Hepatocyte (in vitro differentiated cells): ENCODE measurements at places on chromosomes 7 and 10. TPM values are rescaled to one million over a fixed set of nuclear protein-coding genes. Genes with fewer than 3 reads are reported as not detected.

The DENND2A gene
- total RNA-seq = 5.9 and 6.7 TPM in 2 replicates

The CUZD1 gene
- total RNA-seq = 0.16 TPM in 1 of 2 replicates, not detected in the other

The GATA3 gene
- 0.96 and 2.4 TPM in 2 replicates for total RNA-seq

The UFSP1 gene
- 3.9 TPM in 2 replicates for total RNA-seq

The WEE2 gene
- total RNA-seq = 3.6 and 3.7 TPM in 2 replicates

The PKD2L1 gene
- total RNA-seq = 0.10 TPM in 1 of 2 replicates, not detected in the other

The IFIT1B gene
- not detected in 2 replicates for total RNA-seq

The OR2A7 gene
- 3.3 and 6.2 TPM in 2 replicates for total RNA-seq

The ZNF248 gene
- not detected in 2 replicates for total RNA-seq

The HOXA4 gene
- total RNA-seq = 1.3 and 1.4 TPM in 2 replicates

The C10orf67 gene
- total RNA-seq = 0.10 TPM in 1 of 2 replicates, not detected in the other

The DYNC1I1 gene
- total RNA-seq = 2.5 and 4.6 TPM in 2 replicates

The SLC16A9 gene
- total RNA-seq = 3.8 and 4.7 TPM in 2 replicates

The IFIT3 gene
- total RNA-seq = 10.5 and 10.8 TPM in 2 replicates

The SDK1 gene
- total RNA-seq = 7.4 and 10.0 TPM in 2 replicates

The ASB4 gene
- total RNA-seq = 0.03 and 0.08 TPM in 2 replicates

The AGAP4 gene
- 5.6 TPM in 2 replicates for total RNA-seq

The SAMD9 gene
- total RNA-seq = 2.6 and 4.4 TPM in 2 replicates

The FIGNL1 gene
- total RNA-seq = 11.8 and 13.6 TPM in 2 replicates

The CPA2 gene
- 198 and 298 TPM in 2 replicates for total RNA-seq

The TCERG1L gene
- 0.12 and 0.47 TPM in 2 replicates for total RNA-seq

The PLXNA4 gene
- total RNA-seq = 4.7 and 4.8 TPM in 2 replicates

The CFAP70 gene
- 1.8 and 3.9 TPM in 2 replicates for total RNA-seq

The RAMP3 gene
- not detected in 2 replicates for total RNA-seq

The CYP2C18 gene
- total RNA-seq = 18.5 and 19.5 TPM in 2 replicates

The COPG2 gene
- total RNA-seq = 41.0 and 41.9 TPM in 2 replicates

The PSD gene
- 9.9 and 13.1 TPM in 2 replicates for total RNA-seq

The GPR22 gene
- total RNA-seq = 0.07 and 0.08 TPM in 2 replicates

The HOXA13 gene
- total RNA-seq = 13.0 and 14.2 TPM in 2 replicates

The FGF8 gene
- total RNA-seq = not detected in 2 replicates

The DYDC2 gene
- total RNA-seq = 0.56 and 0.80 TPM in 2 replicates

The ICA1 gene
- 32.9 and 36.7 TPM in 2 replicates for total RNA-seq
